ENCODE measurements at places on chromosomes 3 and 15.
A peak's percentile ranks its signal among the peaks of the same experiment; 100 is the strongest.

GRCh38 chr3:143653935-143654334 is 194.3 kb downstream of the SLC9A9 start:
- DNase-seq: no peak

DNA sequence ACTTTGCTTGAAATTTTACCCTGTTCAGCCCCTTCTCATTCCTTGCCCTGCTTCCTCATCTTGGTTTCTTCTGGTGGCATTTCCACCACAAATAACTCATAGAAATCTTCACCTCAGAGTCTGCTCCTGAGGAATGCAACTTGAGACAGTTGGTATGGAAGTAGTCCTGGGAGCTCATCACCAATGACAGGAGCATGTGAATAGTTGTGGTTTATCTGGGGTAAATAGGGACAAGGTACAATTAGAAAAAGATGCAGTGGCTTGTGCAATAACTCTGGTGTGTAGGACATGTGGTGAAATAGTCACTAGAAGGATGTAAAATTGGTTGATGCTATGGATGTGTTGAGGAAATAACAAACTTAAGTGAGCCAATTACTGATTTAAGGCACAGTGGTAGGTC is 72.7 kb upstream of the CHRNA7 start:
- DNase-seq: no peak

DNA sequence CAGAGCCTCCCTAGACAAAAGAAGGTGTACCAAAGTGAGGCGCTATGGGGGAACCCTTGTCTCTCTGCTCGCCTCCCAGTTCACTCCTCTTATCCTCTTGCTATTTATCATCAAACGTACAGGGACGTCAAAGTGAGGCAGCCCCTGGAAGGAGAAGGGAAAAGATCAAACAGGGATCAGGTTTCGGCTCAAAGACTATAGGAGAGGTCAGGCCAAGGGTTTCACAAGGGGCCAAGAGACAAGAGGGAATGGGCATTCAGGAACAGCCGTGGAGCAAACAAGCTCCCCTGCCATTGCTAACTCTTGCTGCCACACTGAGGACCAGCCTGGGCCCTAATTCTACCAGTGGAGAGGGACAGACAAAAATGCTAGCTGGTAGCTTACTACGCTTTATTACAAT is 168.7 kb downstream of the GREM1 start:
- DNase-seq: no peak

DNA sequence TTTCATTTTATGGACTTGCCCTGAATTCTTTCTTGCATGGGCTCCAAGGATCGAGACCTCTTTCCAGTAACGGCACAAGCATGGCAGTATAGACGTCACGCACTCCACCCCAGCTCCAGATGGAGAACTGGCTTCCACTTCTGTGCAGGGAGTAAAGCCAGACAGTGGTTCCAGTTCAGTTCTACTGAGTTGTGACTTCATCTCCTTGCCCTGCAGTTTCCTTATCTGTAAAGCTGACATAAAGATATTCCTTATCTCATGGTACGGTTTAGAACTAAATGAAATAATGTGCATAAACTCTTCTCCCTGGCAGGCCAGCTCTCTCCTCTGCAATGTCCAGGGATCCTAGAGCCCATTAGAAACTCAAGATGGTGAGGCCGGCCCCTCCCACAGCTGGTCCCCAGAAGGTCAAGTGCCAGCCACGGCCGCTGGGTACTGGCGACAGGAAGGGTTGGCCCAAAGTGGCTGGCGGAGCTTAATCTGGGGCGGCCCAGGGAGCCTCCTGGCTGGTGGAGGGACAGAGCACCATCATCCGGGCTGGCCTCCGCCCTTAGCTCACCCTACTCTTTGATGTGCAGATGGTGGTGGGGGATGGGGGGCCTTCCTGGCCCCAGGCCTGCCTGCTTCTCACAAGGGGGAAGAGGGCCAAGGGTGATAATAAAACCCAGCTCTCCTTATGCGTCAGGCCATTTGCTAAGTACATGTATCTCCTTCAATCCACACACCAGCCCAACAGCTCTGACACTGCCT is 7.2 kb downstream of the MESP2 start:
- peak; percentile 89 for DNase-seq

- DNase-seq: no peak
Observed at GRCh38 chr3:18830087-18830486, 318.2 kb upstream of the KCNH8 start.

DNA sequence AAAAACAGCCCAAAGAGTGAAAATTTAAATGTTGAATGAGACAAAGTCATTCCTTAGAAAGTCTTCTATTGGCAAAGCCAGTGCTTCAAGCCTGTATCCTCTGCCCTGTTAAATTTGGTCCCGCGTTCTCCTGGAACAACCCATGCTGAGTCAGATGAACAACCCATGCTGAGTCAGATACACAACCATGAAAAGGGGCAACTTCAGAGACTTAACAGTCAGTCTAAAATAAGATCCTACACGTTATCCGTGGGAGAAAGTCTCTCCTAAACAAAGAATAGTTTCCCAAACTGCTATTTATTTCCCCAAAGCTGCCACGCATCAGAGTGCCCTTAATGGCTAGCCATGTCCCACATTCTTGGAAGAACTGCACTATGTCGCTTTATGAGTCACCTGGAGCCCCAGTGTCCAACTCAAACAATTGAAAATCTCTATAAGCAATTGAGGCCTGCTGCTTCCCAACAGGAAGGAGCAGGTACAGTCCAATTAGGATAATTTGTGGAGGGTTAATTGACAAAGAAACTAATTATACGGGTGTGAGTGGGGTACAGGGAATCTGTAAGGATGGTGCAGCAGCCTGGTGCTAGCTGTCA is 66.1 kb downstream of the WHAMM start:
- DNase-seq: no peak

- peak; percentile 75 for DNase-seq
Observed at GRCh38 chr3:153173758-153174516, 11.9 kb downstream of the RAP2B start.

- DNase-seq: no peak
Observed at GRCh38 chr3:75327453-75327852, 336.7 kb upstream of the FRG2C start.

- no peak for DNase-seq
Observed at GRCh38 chr3:188326111-188326510, 172.2 kb downstream of the LPP start.

- peak; percentile 15 for DNase-seq
Observed at GRCh38 chr3:126959921-126960603, 22.9 kb upstream of the PLXNA1 start.

DNA sequence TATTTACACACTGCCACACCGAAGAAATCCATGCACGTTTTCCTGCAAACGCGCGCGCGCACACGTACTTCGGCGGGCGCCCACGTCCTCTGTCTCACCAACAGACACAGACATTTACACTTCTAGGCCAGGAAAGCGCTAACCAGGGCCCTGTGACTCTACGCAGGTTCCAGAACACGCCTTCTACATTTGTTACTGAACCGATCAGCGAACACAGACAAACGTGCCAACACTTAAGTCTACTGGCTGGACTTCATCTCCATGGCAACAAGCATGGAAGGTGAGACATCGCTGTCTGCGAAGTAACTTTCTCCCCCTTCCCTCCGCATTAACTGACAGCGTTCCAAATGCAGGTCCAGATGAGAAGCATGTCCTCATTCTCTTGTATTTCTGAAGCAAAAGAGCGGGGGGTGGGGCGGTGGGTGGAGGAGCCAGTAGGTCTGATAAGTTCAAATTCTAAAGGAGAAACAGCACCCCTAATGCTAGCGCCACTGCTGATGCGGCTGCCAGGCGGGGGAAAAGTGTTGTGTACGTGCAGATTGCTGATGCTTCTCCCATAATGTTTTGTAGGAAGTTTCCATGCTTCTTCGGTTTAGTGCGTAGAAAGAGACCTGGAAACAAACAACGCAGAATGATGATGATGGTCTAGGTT is at the start of gene CTXN2:
Gene CTXN2 (plus strand): TSS at position 92 of the 652 bp plus-strand sequence. CDS start 9,636 bp downstream, outside the sequence.
- DNase-seq: peak; percentile 5

DNA sequence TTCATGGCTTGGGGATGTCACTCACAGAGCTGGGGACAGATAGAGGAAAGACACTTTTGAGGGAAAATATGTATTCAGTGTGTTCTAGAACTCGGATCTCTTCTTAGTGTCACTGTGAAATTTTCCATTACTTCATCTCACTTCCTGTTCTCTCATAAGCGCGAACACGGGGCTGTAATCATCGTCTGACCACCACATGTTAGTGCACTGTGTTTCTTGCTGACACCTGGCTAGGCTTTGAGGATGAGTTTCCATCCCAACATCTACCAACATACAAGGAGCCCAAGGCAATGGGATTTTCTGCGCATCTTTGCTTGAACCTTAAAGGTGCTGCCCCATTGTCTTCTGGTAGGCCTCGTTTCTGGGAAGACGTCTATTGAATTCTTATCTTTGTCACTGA is 84.0 kb downstream of the LIPC start:
- no peak for DNase-seq

GRCh38 chr3:95343228-95343627 is 1280.4 kb downstream of the NSUN3 start:
- no peak for DNase-seq

DNA sequence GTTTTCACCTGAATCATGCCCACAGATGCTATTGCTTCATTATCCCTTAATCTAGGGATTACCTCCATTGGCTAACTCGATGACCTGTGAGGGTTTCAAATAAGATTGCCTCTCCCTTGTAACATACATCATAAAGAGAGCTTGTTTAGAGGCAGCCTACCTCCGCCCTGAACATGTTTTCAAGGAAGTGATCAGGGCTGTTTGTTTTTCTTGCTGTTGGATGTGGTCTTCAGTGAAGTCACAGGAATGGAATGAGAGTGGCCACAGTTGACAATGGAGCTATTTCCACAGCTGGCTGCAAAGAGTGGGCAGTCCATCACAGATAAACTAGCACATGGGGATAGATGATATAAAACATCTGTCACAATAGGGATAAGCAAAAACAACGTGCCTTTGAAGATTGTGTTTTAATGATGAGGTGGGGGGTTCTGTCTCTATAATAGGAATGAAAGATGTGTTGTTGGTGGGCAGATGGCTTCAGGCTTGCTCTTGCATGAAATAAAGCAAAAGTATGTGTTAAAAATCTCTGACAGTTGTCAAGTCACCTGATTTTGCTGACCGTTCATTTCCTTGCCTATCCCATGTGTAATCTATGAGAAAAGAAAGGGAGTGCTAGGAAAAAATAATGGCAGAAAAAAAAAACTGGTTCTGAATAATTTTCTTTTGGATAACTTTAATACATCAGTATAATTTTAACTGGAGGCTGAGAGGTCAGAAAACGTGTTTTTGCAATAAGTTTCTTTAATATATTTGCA is 642.3 kb downstream of the RBMS3 start:
- peak; percentile 96 for DNase-seq

GRCh38 chr3:142876417-142876816 is 12.5 kb downstream of the PCOLCE2 start:
- DNase-seq: no peak

DNA sequence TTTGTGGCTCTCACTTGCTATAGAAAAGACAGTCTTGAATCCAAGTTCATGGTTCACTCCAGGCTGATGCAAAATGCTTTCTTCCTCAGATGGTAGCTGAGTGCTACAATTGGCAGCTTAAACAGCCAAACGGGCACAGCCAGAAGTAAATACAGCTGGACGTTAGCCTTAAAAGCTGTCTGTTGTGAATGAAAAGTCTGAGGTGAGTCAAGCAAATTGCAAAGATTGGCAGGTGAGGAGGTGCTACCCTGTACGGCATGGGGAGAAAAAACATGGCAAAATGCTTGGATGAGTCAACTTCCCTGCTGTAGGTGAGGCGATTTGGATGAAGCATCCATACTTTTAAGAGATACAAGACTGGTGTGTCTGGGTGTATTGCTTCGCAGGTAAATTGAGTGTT is 40.5 kb downstream of the IL5RA start:
- DNase-seq: no peak

DNA sequence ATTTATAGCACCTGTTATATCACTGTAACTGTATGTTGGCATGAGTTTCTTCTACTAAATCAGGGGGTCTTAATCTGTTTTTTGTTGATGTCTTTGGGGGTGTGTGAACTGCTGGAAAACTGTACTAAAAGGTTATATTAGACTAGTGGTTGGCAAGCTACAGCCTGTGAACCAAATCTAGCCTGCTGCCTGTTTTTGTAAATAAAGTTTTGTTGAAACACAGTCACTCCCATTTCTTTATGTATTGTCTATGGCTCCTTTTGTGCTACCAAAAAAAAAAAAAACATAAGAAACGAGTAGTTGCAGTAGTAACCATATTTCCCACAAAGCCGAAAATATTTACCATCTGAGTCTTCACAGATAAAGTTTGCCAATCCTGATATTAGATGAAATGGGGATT is 126.7 kb downstream of the AKAP13 start:
- no peak for DNase-seq

GRCh38 chr3:84692261-84692660 is 266.5 kb upstream of the CADM2 start:
- no peak for DNase-seq

DNA sequence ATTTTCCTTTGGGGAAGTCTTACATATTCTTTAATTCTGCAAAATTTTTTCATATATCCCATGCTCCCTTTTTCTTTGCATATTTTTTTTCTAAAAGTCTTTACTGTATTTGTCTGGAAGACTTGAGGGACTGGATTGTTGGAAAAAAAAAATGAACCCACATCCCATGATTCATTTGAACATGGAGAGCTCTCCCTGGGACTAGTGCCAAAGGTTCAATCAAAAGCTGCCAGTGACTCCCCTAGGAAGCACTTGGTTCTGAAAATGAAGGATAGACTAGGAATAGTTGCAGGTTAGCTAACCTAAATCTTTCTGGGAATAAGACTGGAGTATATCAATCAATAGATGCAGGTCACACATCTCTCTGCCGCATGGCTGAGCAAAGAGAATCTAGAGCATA is 16.4 kb upstream of the BNC1 start:
- DNase-seq: peak; percentile 83

- peak; percentile 58 for DNase-seq
Observed at GRCh38 chr3:107657971-107658370, 135.2 kb downstream of the BBX start.

DNA sequence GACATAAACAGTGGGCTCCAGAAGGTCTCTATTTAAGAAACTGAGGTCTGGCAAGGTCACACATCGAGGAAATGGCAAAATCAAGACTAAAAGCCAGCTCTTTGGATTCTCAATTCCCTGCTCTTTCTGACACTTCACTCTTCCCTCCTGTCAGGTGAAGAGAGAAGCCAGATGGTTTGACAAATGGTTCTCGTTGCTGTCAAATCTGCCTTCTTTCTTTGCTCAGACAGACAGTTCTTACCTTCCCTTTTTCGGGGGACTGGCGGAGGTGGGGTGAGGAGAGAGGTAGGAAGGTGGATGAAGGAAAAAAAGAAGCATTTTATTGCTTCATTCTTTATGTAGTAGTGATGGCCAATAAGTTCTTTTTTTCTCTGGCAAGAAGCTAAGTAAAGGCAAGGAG is 133.4 kb downstream of the LPP start:
- no peak for DNase-seq

GRCh38 chr3:142027735-142028134 is 121.6 kb downstream of the TFDP2 start:
- DNase-seq: peak; percentile 55

All from amniotic epithelial cell (primary cell).